ENCODE measurements at places on chromosomes 2 and 18.
A peak's percentile ranks its signal among the peaks of the same experiment; 100 is the strongest.

DNA sequence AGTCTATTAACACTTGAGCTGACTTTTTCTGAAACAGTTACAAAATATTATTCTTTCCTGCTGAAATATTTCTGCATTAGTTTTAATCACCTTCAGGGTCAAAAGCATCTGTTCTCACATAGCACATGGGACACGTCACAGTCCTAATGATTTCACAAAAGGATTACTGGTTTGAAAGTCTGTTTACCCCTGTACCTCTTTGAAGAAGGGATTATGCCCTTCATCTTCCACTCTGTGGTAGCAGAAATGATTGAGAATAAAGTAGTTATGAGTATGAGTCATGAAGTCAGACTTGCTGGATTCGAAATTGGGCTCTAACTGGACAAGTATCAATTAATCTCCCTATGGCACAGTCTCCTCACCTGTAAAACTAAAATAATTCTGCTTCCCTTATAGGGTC lies 121.2 kb downstream of the SATB2 start:
- no peak for DNase-seq

DNA sequence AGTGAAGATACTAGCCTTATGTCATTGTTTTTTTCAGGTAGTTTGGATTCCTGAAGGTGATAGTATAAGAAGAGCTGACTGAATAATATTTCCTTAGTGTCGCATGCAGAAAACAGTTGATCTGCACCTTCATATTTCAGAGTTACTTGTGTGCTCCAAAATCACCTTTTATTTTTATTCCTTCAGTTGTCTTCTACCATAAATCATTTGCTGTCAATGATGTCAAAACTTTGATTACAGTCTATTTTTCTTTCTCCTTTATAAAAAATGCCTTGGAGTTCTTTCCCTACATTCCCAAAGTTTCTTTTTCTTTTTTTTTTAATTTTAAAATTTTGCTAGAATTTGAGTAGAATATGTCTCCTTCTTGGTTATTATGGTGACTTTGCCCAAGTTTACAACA lies 142.3 kb downstream of the GULP1 start:
- DNase-seq = no peak

- peak; percentile 53 for DNase-seq
These were observed 18.9 kb upstream of the ASAP2 start for GRCh38 chr2:9187620-9188214.

DNA sequence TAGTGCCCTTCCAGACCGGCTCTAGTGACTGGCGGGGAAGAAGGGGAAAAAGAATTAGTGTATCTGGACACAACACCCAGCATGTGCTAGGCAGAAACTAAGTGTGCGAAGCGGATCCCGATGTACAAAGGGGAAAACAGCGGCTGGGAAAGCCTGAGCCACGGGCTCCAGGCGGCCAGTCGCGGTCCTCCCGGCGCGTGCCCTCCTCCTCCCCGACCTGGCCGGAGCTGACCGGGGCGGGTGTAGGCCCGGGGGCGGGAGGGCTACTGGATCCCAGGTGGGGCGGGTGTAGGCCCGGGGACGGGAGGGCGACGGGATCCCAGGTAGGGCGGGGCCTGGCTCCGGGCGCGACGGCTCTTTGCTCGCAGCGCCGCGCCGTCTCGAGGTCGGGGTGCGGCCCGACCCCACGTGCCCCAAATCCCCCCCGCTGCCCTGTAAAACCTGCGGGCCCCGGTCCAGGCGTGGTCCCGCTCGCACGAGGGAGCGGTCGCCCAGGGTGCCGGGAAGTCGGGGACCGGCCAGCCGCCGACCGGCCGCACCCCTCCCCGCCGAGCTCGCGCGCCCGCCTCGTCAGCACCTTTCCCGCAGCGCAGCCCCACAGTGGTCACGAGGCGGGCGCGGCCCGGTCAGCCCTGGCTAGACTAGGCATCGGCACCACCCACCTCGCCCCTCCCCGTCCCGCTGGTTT lies 48.8 kb downstream of the C2orf42 start:
- DNase-seq = no peak

DNA sequence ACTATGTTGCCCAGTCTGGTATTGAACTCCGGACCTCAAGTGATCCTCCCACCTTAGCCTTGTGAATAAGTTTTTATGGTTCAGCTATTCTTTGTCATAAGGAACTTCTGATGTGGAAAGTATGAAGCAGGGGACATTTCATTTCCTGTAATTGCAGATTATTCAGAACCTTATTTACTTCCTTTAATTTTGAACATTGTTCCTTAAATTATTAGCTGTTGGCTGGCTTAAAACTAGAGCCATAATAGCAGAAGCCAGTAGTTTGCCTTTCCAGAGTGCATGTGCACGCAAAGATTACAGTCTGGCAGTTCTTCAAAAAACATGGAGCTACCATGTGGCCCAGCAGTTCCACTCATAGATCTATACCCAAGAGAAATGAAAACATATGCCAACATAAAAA lies 53.1 kb downstream of the PMS1 start:
- no peak for DNase-seq

DNA sequence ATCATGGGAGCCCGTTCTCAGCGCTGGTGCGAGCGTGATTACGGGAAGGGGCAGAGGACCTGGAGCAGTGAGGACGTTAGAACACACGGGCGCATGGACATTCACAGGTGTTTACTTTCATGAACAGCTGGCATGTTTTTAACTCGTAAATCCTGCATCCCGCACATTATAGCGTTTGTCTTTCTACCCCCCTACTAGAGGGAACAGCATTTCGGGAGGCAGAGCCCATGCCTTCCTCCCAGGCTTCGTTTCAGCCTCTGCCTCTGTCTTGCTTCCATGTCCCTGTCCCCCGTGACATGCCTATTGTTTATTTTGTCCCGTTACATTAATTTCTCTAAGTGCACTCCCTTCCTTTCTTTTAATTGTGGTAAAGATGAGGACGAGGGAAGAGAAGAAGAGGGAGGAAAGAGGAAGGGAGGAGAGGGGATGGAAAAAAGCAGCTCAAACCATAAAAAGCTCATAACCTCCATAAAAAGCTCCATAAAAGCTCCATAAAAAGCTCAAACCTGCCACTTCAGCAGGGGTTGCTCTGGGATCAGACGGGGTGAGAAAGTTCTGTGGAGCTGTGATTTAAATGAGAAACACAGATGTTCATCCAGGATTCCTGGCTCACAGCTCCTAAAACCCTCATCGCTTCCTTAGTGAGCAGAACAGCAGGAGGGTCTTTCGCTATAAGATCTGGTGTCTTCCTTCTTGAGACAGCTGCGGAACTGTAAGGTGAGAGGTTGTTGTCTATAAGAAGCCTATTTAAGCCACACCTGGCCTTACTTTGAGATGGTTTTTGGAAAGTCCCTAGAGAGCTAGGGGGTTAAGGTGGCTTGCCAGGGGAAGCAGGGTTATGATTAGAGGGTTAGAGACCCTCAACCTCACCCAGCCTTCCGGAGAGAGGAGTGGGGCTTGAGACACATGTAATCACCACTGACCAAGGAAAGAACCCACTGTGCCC lies 66.6 kb upstream of the SNTG2 start:
- DNase-seq = no peak

DNA sequence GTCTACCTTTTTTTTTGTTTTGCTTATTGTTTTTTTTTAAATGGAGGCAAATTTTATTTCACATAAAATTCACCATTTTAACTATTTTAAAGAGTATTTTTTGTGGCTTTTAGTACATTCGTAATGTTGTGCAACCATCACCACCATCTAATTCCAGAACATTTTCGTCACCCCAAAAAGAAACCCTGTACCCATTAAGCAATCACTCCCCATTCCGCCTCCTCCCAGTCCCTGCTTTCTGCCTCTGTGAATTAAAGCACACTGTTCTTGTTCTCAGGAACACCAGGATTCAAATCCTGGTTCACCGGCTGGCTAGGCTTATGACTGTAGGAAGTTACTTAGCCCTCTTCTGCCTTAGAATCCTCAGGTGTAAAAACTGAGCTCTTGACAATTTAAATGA lies 36.9 kb upstream of the EPAS1 start:
- DNase-seq = peak; percentile 15

GRCh38 chr2:6237039-6237660 lies 545.0 kb downstream of the SOX11 start:
- no peak for DNase-seq

DNA sequence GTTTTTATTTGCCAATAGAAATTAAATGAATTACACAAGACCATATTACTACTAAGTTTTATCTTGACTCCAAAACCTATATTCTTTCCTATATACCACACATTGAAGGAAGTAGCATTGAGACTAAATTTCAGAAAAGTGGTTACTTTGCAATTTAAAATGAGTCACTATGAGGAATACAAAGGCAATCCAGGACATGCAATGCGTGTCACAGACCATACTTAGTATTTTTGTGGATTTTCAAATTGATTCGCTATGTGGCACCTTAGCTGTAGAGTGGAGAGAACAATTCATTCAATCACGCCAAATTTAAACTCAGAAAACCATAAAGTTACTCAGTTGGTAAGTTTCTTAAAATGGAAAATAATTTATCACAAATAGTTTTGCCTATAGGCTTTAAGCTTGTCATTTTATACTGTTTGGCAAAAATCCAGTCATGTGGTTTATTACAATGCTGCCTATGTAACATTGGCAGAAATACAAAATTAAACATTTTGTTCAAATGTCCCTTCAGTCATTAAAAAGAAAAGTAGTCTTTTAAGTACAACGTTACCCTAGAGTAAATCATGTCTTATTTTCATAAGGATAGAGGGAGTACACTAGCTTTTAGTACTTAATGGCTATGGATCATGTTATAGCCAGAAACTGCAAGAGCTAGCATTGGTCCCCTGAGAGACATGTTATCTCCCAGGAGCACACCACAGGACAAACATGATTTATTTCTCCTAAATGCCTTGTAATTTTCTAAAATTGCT lies 222.8 kb upstream of the CDH7 start:
- DNase-seq = no peak

GRCh38 chr2:1683297-1683696 lies 61.0 kb downstream of the PXDN start:
- no peak for DNase-seq

DNA sequence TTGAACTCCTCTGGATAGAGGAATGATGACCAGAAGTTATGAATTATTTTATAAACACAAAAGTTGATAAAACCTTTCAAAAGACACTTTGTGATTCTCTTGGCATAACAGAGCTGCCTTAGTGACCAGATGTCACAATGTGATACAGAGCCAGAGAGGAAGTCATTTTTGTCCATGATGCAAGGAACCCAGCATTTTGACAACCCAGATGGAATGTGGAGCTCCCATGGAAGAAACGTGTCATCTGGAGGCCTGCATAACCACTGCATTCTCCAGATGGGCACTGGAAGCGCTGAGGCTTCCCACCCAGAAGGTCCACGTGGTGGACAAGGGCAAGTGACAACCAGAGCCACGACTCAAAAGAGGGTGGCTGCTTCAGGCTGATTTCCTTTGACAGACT lies 30.1 kb downstream of the HRH4 start:
- DNase-seq = no peak

GRCh38 chr18:3025544-3025943 lies 12.6 kb upstream of the LPIN2 start:
- DNase-seq = no peak

- DNase-seq = no peak
These were observed 360.6 kb downstream of the ZNF521 start for GRCh38 chr18:24991141-24992060.

DNA sequence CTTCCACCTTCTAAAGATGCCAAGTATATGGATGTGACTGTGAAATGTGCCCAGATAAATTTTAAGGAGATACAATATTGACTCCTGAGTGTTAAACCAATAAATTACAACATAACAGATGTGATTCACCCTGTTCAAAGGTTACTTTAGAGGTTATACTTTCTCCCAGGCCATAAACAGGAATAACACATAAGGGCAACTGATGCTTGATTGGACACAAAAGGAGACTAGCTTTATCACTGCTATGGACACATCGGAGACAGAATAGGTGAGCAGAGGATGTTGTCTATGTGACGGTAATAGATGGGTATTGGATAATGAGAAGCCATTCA lies 31.9 kb upstream of the SLC25A52 start:
- no peak for DNase-seq

DNA sequence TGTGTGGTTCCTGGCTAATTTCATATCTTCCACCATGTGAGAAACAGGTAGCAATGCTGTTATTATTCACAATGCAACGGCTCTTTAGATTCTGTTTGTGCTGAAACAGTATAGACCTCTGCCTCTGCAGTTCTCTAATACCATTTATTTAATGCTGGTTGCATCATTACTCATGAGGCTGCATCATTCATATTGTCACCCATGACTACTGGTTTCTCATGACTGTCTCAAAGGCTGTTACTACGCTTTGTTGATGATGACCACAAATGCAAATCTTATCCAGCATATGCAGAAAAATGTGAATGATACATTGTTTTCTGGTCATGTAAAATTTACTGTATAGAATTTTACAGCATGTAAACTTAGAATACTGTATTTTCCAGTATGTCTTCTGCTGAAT lies 22.5 kb downstream of the CAVIN2 start:
- no peak for DNase-seq

DNA sequence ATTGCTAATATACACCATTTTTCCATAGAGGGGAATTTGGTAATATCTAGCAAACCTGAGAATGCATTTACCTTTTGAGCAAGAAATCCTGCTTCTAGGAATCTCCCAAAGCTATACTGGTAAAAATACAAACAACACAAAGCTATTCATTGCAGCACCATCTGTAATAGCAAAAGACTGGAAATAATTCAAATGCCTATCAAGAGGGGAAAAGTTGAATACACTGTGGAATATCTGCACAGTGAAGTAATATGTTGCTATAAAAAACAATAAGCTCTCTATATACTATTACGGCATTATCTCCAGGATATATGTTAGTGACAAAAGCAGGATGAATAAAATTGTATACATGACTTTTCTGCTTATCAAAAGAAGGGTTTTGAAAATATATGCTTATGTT lies 112.3 kb upstream of the CHAC2 start:
- DNase-seq = no peak

DNA sequence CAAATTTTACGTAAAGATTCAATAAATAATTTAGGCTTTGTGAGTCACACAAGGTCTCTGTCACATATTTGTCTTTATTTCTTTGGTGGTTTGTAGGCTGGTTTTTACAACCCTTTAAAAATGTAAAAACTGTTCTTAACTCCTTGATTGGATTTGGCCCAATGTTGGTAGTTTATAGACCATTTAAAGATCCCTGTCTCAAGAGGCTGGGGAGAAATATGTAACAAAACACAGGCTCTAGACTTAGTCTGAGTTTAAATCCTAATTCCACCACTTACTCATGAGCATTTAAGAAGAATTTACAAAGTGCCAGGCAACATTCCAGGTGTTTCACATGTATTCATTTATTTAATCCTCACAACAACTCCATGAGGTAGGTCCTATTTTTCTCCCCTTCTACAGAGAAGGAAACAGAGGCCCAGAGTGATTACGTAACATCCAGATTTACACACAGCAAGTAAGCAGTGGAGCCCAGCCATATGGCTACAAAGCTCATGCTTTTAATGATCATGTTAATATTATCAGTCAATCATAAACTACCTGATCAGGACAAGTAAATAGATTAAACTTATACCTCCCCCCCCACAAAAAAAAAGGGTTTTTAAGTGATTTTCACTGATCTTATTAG lies 416.6 kb upstream of the ACVR2A start:
- no peak for DNase-seq

GRCh38 chr2:40284797-40285196 lies 167.1 kb downstream of the SLC8A1 start:
- DNase-seq = peak; percentile 54

Data from stromal cell of bone marrow (primary cell).